ENCODE measurements at places on chromosomes 12 and 14.

- DNase-seq, result no peak
Observed at GRCh38 chr12:103330672-103331071, 165.1 kb downstream of the C12orf42 start.

DNA sequence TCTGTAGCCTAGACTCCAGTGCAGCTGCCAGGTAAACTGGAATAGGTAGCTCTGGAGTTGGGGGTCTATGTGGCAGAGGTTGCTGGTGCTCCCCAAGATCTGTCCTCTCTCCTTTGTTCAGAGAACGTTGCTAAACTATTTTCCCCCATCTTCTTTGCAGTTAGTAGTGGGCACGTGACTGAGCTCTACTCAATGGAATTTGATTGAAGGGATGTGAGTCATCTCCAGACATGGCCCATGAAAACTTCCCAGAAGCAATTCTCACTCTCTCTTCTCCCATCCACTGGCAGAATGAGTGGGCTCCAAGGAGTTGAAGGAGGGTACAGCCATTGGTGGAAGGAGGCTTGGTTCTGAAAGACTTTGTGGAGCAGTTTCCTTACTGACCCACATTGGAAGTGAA lies 44.0 kb downstream of the PAH start:
- no peak for DNase-seq

GRCh38 chr14:103805708-103806107 lies 41.7 kb downstream of the PPP1R13B start:
- no peak for DNase-seq

- no peak for DNase-seq
Observed at GRCh38 chr12:46298261-46298660, 29.4 kb upstream of the SLC38A1 start.

DNA sequence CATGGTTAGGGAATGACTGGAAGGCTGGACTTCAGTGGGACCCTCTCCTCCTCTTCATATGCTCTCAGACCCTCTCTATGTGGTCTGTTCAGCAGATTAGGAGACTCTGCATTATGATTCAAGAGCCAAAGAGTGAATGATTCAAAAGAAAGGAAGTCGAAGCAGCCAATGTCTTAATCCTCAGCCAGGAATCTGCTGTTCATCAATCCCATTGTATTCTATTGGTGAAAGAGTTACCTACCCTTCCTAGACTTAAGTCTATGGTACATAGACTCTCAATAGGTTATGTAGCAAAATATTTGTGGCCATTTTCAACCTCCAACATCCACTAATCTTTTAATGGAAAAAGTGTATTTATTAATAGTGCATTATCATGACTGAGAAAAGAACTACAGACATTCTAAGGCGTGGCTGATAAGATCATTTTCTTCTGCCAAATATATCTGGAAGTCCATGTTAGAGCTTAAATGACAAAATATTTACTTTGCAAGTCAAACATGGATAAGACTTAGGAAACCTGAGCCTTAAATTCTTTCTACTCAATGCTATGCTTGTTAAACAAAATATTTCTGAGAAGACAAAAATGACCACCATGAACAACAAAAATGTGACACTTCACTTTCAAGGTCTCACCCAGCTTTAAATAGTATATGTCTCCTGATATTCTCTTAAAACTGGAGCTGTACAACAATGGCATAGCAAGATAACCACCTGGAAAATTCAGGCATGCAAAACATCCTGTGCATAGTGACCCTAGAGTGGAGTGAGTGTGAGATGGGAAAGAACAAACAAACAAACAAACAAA lies 1100.6 kb downstream of the GALC start:
- DNase-seq, result no peak
